ENCODE measurements at places on chromosomes 11 and 22.
A peak's percentile ranks its signal among the peaks of the same experiment; 100 is the strongest.

DNA sequence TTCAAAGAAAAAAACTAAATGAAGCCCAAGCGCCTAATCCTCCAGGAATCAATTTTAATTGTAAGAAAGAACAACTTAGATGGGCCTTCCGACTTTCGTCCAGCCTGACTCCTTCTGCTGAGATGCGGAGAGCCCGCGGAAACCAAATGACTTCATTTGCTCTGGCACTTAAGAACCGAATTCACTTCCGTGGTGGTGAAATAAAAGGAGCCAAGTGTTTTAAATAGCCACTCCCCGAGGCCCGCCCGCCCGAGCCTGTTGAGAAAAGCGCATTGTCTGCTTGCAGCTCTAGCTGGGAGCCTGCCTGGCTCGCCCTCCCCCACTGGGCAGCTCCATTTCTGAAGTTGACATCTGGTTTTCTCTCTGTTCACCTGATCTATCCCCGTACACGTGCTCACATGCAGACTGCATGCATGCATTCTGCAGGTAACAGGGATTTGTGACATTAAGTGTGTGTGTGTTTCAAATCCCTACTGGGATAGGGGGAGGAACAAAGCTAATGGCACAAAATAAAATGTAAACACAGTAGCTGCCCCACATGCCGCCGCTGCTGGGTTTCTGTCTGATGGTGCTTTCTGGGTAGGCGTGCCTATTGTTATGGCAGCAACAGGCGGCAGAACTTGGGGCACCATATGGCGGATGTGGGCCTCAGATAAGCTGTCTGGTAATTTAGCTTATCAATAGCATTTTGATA, 6.2 kb downstream of the TEAD1 start:
- DNase-seq = peak; percentile 87

DNA sequence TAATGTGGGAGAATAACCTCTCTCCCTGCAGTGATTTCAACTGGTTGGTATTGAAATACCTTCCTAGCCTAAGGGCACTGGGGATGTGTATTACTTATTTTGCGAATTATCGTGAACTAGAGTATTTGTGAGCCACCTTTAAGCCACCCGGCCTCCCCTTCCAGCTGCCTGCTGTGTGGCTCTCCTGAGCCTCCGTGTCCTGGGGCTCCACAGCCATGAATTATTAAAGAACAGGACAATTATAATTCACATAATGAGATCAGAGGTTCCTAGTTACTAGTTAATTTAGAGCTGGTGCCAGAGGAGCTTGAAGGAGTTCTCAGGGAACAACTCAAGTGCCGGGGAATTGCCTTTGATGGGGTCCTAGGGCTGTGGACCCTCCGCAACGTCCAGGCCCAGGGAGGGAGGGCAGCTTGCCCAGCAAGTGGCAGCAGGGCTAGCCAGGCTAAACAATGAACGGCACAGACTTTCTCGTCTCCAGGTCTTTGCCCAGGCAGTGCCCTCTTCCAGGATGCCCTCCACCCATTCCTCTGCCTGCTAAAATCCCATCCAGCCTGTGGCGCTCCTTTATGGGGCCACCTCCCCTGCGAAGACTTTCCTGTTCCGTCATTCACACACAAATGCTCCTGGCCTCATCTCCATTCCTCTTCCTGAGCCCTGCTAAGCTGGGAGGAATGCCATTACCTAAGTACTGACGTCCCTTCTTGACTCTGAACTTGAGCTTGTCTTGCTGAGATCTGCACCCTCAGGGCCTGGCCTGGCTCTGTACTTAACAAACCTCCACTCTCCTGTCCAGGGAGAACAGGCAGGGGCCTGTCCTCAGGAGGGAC, 91.5 kb downstream of the RTL6 start:
- DNase-seq = no peak

DNA sequence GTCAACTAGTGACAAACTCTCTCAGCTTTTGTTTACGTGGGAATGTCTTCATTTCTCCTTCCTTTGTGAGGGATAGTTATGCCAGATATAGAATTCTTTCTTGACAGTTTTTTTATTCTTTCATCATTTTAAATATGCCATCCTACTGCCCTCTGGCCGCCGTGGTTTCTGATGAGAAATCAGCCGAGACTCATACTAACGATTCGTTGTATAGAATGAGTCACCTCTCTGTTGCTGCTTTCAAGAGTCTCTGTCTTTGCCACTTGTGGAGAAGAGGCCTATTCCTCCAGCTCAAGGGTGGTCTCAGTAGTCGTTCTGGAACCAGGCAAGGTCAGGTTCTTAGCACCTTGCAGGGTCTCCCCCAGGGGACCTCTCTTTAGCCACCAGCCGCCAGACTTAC, 8.0 kb downstream of the MYO7A start:
- DNase-seq = no peak

- DNase-seq = no peak
Observed at GRCh38 chr11:113385749-113386148, 1.8 kb upstream of the ANKK1 start.

DNA sequence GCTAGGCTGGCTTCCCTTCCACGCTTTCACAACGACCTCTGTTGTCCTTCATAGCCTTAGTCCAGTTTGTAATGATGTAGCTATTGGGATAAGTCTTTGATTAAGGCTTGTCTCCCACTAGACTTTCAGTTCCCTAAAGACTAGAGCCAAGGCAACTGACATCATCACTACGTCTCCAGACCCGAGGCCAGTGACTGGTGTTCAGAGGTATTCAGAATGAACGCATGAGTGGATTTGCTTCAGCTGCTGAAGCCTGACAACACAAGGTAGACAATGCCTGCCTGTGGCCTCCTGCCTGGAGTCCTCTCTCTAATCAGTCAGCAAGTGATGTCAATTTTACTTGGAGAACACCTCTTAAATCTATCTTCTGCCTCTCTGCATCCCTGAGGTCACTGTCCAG, 13.6 kb downstream of the EFCAB6 start:
- DNase-seq = peak; percentile 87
